ENCODE measurements at places on chromosomes 4 and X.

- no peak for DNase-seq
These were observed 26.7 kb downstream of the MANBA start for GRCh38 chr4:102734116-102734515.

- DNase-seq, result no peak
These were observed 21.6 kb downstream of the ARAP2 start for GRCh38 chr4:36222702-36223101.

DNA sequence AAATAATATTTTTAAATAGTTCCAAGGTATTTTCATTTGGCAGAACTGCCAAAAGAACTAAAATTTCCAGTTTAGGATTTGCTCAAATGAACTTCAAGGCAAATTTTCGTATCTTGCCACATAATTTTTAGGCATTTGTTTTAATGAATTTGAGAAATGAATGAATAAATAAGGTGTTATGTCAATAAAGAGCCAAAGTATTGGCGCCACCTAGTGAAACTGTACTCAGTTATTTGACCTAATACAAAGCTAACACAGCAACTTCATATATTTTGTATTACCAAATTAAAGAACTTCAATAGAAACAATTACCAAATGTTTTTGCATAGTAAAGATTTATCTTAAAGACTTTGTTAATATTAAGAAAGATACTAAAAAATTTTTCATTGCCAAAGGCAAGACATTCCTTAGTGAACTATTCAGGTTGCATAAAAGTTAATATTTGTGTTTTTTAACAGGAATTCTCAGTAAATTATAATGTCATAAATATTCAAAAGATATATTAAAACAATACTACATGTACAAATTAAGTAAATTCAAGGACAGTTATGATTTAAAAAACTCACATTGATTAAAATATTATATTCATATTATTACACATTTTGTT, 50.3 kb downstream of the STPG2 start:
- no peak for DNase-seq

GRCh38 chr4:151940291-151940690, 179.5 kb upstream of the GATB start:
- DNase-seq, result no peak

- DNase-seq, result no peak
These were observed 107.3 kb downstream of the DTHD1 start for GRCh38 chr4:36388710-36389109.

DNA sequence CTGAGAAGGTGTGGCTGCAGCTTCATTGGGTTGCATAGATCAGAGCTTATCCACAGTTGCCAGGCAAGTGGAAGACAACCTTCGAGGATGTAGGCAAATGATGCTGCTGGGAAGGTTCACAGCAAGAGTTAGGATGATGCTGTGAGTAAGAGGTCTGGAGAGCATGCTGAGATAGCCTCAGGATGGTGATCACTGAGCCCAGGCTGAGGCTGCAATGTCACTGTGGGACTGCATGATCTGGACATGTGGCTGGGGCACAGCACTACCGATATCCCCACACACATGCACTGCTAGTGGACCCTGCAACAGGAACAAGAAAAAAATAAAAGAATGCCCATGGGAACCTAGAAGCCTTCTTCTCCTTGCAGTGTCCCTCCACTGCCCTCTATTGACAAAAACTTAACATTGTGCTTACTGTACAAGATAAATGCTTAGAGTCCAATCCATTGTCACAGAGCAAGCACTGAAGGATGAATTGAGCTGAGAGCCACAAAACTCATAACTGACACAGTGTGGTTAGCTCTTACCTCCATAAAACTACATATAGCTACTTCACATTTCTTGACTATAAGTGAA, 105.6 kb downstream of the CNKSR2 start:
- no peak for DNase-seq

DNA sequence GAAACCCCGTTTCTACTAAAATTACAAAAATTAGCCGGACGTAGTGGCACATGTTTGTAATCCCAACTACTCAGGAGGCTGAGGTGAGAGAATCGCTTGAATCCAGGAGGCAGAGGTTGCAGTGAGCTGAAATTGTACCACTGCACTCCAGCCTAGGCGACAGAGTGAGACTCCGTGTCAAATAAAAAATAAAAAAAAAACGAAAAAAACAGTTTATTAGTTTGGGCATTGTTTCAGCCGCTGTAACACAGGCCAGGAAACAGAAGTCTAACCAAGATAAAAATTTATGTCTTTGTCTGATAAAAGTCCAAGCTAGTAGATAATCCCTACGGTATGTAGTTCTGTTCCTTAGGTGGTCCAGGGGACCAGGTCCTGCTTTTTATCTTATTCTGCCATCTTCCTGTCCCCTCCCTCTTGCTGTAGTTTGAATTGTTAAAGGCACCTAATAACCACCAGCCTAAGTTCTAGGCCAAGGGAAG, 21.4 kb downstream of the USO1 start:
- DNase-seq, result no peak

Data from activated CD4-positive, CD25-positive, alpha-beta regulatory T cell (primary cell).